ENCODE measurements at places on chromosomes 1 and 21. TPM values are rescaled to one million over a fixed set of nuclear protein-coding genes. Genes with fewer than 3 reads are reported as not detected.

EPHA8 gene
- total RNA-seq, result not detected

C8A gene
- total RNA-seq, result not detected

SLC45A3 gene
- total RNA-seq, result 5.5 TPM

GPR157 gene
- total RNA-seq, result 17.2 TPM

VSIG8 gene
- total RNA-seq, result not detected

DVL1 gene
- total RNA-seq, result 40.6 TPM

CD58 gene
- 5.6 TPM for total RNA-seq

VANGL1 gene
- 13.6 TPM for total RNA-seq

SPATA46 gene
- total RNA-seq, result not detected

GNAT2 gene
- total RNA-seq, result not detected

DESI2 gene
- 47.7 TPM for total RNA-seq

DIO1 gene
- total RNA-seq, result 7.1 TPM

LCE3E gene
- total RNA-seq, result not detected

UBQLN4 gene
- total RNA-seq, result 60.9 TPM

MATN1 gene
- total RNA-seq, result not detected

RXFP4 gene
- not detected for total RNA-seq

NPR1 gene
- total RNA-seq, result 1.4 TPM

RUSC1 gene
- 44.4 TPM for total RNA-seq

OLIG2 gene
- not detected for total RNA-seq

OR14K1 gene
- total RNA-seq, result not detected

UMODL1 gene
- total RNA-seq, result 0.21 TPM

FCGR3B gene
- not detected for total RNA-seq

FCAMR gene
- total RNA-seq, result not detected

KRTAP7-1 gene
- total RNA-seq, result not detected

CR1 gene
- not detected for total RNA-seq

GSTM5 gene
- total RNA-seq, result 6.0 TPM

KCNQ4 gene
- total RNA-seq, result 1.4 TPM

CTH gene
- 14.0 TPM for total RNA-seq
